ENCODE measurements at places on chromosomes 7 and 10.

- no peak for DNase-seq
These were observed 135.9 kb downstream of the ADARB2 start for GRCh38 chr10:1601406-1601805.

- peak; percentile 73 for DNase-seq
These were observed 129.2 kb downstream of the KCND2 start for GRCh38 chr7:120402079-120402767.

DNA sequence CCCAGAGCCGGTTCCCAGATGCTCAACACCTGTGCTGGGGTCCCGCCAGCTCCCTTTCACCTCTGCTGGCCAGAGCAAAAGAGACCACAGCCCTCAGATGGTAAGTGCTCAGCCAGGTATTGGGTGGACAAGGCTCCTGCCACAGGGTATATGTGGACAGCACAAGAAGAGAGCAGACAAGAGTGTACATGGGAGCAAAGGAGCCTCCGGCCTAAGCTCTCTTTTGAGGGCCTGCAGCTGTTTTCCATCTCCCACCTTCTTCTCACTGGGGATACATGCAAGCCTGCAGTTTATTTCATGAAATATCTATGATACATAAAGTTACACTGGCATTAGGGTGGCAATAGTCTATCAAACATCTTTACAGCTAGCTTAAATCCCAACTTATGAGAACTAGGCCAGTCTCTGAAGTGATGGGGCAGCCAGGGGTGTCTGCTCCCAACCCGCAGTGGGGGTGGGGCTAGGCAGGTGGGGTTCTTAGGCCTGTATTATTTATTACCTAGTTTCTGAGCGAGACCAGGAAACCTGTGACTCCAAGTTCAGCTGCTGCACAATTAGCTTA is 50.4 kb upstream of the DDC start:
- no peak for DNase-seq

GRCh38 chr7:40804477-40805215 is 669.8 kb downstream of the SUGCT start:
- no peak for DNase-seq

- DNase-seq = no peak
These were observed 39.2 kb downstream of the PAPOLB start for GRCh38 chr7:4822677-4823076.

DNA sequence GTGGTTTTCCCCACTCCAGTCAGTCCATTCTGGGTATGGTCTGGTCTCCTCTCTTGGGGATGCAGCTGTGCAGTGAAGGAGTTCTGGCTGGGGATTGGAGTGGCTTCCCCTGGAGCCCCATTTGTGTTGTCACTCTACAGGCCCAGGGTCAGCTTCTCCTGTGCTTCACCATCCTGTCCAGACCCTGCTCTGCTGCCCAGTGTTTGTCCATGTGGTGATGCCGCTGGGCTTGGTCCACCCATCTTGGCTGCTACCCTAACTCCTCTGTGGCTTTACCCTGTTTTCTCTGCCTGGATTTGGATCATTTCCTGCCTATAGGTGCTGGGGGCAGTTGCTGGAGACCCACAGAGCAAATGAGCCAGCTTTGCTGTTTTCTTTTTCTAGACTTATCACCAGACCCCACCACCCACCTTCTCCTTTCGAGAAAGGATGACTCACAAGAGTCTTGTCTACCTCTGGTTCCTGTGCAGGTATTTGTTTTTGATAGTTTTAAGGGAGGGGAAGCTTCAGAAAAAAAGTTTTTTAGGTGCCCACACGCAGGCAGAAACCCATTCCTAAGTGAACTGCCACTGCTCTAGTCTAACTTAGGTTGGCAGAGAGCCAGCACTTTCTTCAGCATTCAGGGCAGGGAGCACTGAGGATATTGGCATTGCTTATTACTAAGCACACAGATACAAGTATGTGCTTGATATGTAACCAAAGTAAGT is 8.5 kb downstream of the ZDHHC16 start:
- no peak for DNase-seq

GRCh38 chr7:23346316-23346715 is 47.2 kb downstream of the MALSU1 start:
- no peak for DNase-seq

DNA sequence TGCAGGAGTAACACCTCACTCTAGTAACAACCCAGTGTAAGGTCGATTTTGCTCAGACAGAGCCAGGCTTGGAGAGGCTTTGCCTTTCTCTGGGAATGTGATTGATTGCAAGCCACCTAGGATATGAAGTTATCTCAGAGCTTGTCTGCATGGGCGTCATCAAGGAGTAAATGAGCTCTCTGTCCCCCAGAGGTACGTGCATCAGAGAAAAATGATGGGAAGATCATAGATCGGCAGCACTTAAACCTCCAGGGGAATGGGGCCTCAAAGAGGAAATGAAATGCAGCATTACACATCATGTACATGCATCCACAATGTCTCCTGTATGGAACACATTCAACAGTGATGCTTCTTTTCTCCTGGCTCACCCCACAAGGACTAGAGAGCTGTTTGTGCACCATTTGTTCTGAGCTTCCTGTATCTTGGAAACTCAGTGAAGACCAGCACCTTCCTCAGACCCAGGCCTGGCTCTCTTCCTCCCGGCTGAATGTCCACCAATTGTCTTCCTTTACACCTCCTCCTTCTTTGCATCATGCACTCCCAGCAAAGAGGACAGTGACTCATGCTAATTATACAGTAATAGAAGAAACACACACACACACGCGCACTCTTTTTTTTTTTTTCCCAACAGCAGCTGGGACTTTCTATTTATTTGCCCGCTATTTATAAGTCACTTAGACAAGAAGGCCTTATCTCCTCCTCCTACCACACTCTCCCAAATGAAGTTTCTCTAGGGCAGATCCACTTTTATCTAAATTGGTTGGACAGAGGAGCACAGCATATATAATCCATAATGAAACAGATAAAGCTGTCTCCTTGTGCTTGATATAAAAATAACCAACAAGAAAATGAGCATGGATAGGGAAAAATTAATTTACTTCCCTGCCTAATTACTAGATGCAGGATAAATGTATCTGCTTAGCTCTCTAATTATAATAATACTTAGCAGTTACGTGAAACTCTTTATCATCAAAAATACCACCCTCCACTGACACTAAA is 990.7 kb downstream of the CCSER2 start:
- DNase-seq = no peak

GRCh38 chr7:80967917-80968297 is 49.1 kb upstream of the SEMA3C start:
- DNase-seq = peak; percentile 35

- DNase-seq = no peak
These were observed 438 bp downstream of the LSMEM1 start for GRCh38 chr7:112481121-112481736.

- DNase-seq = no peak
These were observed 119.0 kb upstream of the RHOBTB1 start for GRCh38 chr10:61063034-61063433.
